HTR-8/SVneo (cell line): ENCODE measurements at places on chromosomes 4 and X.

DNA sequence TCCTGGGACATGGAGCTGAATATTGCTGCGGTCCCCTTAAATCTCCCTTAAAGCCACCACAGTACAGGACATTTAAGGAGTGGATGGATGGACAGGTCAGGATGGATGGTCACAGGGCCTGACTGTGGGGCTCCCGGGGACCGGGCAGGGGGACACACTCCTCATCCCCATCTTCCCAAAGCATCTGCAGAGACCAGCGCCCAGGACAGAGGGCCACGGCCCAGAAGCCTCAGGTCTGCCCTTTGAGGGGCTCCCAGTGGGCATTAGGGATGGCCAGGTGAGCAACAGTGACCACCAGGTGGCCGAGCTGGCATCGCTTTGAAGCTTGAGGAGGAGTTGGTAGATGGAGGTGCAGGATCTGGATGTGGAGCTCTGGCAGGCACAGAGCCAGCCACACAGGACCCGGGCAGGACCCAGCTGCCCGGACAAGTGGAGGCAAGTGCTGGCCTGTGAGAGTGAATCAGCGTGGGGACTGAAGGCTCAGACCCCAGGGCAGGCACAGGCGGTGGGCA is 51.4 kb downstream of the ABLIM2 start:
- DNase-seq: no peak

- DNase-seq: no peak
These were observed 170.4 kb upstream of the FGF16 start for GRCh38 chrX:77276742-77277141.

GRCh38 chr4:144614850-144615585 is 30.9 kb upstream of the HHIP start:
- DNase-seq: no peak

DNA sequence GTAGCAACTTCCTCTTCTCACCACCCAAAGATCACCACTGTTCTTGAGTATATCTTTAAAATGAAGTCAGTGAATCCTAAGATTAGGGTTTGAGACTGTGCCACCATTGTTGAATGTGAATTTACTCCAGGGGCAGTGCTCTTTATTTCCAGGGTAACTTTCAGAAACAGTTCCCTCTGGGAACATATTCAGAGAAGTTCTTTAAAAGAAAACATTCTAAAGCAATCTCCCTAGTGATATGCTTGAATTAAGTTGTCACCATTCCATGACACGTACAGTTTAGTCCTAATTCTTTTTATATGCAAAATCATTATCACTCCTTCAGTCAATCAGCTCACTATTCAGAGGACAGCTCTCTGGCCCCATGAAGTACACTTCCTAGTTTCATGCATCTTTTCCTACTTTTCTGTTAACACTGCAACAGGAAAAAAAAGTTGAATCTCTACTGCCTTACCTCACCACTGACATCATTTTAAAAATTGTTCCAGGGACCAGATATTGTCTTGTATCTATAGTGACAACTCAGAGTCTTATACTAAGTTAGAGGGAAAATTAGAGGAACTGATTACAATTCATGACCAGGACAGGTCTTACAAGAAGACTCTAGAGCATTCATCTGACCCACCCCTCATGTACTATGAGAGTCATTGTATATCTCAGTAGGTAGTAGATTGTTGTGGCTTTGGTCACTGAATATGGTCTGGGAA is 49.8 kb downstream of the PARM1 start:
- DNase-seq: no peak

GRCh38 chrX:110938977-110939732 is 143.5 kb upstream of the CHRDL1 start:
- DNase-seq: no peak

GRCh38 chrX:108312011-108312410 is 126.2 kb downstream of the COL4A6 start:
- no peak for DNase-seq
